Fibroblast of villous mesenchyme (primary cell): ENCODE measurements at places on chromosomes 2 and 18.

GRCh38 chr2:203857656-203858055 lies 9.9 kb upstream of the CTLA4 start:
- DNase-seq, result no peak

- DNase-seq, result peak; percentile 89
These were observed 18.3 kb downstream of the FHL2 start for GRCh38 chr2:105380432-105381100.

DNA sequence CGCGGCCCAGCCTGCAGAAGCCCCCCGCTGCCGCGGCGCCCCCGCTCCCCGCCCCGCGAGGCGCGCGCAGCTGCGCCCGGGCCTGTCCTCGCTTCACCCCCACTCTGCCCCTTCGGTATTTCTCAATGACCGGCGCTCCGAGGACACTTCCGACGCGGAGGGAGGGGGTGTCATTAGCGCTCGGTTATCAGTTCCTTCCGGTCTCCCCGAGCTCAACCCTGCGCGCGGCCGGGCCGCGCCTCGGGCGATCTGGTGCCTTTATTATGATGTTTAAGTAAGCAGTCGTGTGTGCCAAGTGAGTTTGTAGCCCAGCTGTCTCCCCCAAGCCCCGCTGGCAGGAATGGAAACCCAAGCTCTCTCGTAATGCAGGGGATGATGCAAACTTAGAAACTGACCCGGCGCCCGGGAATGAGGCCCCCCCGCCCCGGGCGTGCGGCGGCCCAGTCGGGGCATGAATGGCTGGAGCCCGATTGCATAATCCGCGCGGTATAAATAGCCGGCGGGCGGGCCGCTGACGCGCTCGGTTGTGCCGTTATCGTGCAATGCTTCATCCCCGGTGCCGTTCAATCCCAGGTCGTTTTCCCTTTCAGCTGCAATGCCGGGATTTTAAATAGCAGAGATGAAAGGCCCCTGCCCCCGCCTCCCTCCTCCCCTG lies 3.9 kb upstream of the SPRED2 start:
- DNase-seq, result peak; percentile 97

DNA sequence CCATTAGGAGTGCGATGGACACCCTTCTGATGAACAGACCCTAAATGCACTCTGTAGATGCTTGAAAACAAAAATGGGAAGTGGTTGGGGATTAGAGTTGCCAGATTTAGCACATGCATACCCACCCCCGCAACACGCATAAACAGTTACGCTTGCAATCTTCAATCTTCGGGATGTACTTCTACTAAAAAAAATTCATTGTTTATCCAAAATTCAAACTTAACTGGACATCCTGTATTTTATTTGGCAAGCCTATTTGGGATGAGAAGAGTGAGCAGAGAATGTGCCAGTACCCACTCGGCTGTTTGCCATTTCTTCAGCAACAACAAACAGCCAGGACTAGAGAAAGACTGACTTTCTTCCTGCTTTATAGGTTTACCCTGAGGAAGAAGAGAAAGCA lies 18.4 kb downstream of the KIAA2012 start:
- DNase-seq, result no peak

- no peak for DNase-seq
These were observed 3.3 kb upstream of the ACOXL start for GRCh38 chr2:110729106-110729505.

- peak; percentile 69 for DNase-seq
These were observed 262.0 kb downstream of the AFF3 start for GRCh38 chr2:99880148-99880963.

DNA sequence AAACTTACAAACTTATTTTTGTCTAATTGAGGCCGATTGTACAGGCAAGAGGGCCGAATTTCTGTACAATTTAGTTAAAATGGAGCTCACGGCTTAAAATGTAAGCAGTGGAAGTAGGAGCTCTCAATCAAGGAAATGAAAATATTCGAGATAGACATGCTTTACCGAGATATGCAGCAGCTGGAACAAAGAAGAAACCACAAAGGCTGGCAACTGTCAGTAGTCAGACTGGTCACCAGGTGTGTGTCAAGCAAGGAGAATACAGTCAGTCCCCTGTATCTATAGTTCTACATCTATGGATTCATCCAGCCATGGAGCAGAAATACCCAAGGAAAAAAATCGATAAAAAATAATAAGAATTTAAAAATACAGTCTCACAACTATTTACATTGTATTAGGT lies 122.6 kb downstream of the WDSUB1 start:
- DNase-seq, result no peak
